ENCODE measurements at places on chromosomes 1 and 21.

DNA sequence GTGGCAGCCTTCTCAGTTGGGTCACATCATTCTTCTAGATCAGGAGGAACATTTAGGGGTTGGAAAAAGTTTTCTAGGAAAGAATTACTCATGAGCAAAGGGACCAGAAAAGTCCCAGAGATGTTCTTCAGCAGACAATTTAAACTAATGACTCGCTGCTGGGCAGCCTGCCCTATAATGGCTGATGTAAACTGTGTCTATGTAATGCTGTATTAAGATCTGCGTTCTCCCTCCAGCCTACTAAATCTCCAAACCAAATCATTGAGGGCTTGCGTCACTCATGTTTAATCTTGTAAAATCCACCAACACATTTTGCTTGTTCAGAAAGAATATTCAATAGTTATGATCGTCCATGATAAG lies 92.1 kb downstream of the LRRC8C start:
- no peak for DNase-seq

- DNase-seq = no peak
Observed at GRCh38 chr21:38341546-38342012, 84.8 kb downstream of the KCNJ15 start.

GRCh38 chr1:11654137-11654938 lies at the start of the genes FBXO2 and FBXO44:
TSS of gene FBXO2 (minus strand) at chr1:11654429. CDS start at chr1:11654340, 89 bp downstream.
TSS of gene FBXO44 (plus strand) at chr1:11654877. CDS start at chr1:11655836, 959 bp downstream.
- no peak for DNase-seq

DNA sequence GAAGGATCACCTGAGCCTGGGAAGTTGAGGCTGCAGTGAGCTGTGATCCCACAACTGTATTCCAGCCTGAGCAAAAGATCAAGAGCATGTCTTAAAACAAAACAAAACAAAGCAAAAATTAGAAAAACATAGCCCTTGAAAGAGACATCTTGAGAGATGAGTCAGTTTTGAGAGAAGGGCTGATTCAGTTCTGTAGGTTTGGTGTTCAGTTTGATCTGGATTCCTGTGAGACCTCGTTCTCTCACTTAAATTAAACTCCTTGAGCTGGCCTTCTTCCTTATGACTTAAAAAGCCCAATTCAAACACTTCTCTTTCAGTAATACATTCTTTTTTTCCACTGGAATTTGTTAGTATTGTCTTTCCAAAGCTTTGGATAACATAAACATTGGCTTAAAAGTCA lies 164.2 kb downstream of the NRIP1 start:
- no peak for DNase-seq

GRCh38 chr1:21585037-21585436 lies 75.8 kb downstream of the ALPL start:
- no peak for DNase-seq

DNA sequence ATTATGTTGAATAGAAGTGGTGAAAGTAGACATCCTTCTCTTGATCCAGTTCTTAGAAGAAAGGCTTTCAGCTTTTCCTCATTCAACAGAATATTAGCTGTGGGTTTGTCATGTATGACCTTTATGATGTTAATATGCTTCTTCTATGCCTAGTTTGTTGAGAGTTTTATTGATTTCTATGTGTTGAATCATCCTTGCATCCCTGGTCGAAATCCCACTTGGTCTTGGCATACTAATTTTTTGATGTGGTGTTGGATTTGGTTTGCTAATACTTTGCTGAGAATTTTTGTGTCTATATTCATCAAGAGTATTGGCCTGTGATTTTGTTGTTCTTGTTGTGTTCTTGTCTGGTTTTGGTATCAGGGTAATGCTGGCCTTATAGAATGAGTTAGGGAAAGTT lies 20.9 kb downstream of the CD55 start:
- DNase-seq = no peak

- DNase-seq = no peak
Observed at GRCh38 chr1:210663730-210664573, 335.2 kb downstream of the HHAT start.

DNA sequence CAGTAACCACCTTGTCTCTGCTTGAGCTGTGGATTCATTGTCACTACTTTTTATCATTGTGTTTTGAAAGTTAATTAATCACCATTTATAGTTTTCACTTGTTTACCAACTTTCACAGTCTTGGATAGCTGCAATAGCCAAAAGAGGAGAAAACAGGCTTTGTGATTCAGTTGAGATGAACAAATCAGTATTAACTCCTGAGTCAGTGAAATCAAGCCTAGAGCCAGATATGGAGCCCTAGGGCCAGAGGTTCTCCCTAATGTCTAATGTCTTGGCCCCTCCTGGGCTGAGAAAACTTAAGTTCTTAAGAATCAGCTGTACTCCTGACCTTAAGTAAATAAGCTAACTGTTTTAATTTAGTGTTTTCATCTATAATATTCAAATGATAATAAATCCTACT lies 228.8 kb downstream of the DNM3 start:
- DNase-seq = no peak

DNA sequence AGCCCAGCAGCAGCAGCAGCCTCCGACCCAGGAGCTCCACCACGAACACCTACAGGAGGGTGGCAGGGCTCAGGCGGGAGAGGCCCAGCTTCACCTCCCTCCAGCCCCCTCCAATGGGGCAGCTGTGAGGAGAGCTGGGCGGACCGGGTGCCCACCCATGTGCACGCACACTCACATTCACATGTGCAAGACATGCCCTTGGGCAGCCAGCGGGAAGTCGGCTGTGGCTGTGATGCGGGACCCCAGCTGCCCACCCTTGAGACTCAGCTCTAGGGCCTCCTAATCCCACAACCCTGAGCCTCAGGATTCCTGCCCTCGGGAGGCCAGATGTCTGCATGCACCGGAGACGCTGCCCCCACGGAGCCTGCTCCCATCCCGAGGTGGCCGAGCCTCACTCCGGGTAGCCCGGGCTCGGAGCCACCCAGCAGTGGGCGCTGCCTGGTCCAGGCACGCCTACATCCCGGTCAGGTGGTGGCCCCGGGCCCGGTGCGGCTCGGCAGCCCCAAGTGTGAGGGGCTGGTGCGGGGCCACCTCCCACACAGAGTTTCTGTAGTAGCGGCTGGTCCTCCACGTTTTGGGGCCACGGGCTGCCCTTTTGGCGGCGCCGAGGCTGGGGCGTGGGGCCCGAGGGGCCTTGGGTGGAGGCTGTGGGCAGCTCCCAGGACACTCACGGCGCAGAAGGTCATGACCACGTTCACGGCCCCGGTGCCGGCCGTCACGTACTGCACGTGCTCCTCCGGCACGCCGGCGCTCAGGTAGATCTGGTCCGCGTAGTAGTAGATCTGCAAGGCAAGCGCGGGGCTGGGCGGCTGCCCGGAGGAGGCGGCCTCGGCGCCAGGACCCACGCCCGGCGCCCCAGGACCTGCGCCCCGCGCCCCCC lies 12.9 kb upstream of the SLC2A7 start:
- no peak for DNase-seq

DNA sequence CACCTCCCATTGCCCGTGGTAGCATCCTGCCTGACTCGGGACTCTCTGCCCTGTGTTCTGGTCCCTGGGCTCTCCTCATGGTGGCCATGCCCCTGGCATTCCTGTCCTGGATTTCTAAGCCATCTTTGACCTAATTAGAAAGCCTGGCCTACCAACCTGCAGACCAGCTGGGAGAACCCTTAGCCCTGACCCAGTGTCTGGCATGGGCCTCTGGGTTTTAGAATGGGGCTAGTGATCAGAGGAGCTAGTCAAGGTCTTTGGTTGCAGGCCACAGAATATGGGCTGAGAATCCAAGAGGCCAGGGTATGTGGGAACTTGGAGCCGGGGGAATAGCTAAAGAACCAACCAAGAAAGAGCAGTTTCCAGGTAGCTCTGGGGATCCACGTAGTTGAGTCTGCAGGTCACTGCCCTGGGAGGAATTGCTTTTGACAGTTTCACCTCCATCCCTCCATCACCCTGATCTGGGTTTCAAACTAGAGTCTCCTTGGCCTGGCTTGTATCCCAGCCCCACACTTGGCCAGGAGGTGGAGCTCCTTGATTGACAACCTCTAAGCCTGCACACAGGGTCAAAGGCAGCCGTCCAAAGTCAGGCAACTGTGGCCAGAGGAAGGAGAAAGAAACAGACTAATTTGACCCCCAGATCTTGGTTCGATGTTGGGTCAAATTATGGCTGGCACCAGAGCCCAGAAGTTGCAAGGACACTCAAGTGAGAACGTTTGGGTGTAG lies 54.7 kb upstream of the ABCG1 start:
- no peak for DNase-seq
